HT-29 (cell line): ENCODE measurements at places on chromosomes 13 and 19.

GRCh38 chr13:83274679-83275078 lies 607.6 kb downstream of the SLITRK1 start:
- DNase-seq: no peak

GRCh38 chr13:113112893-113113845 lies 7.6 kb downstream of the F7 start:
- DNase-seq: no peak

DNA sequence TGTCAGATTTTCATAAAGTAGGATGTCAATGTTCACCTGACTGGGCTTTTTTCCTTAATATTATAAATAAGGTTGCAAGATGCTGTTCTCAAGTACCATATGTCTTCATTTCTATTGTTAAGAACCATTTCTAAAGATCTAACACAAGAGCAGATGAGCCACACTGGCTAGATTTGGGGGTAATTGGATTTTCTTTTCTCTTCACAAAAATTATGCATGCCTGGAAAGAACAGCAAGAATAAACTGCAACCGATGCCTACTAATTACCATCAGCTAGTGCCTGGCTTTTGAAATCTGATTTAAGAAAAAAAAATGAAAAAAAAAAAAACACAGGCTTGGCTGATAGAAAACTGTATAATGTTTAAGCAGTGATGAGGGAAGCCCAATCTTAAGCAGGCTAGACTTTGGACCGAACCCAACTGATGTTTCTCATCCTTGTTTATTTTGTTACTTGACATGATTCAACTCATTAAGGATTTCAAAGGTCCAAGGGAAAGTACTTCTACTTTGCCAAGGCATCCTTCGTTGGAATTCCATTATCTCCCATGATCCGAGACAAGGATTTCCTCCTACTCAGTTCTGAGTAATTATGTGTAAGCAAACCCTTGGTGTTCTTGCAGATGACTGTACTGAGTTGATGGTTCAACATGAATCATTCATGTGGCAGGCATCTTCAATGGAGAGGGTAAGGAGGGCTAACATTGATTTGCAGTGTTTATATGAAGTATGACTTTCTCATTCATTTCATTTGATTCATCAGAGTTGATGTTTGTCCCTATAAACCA lies 300.5 kb downstream of the SPRY2 start:
- DNase-seq: peak; percentile 39

DNA sequence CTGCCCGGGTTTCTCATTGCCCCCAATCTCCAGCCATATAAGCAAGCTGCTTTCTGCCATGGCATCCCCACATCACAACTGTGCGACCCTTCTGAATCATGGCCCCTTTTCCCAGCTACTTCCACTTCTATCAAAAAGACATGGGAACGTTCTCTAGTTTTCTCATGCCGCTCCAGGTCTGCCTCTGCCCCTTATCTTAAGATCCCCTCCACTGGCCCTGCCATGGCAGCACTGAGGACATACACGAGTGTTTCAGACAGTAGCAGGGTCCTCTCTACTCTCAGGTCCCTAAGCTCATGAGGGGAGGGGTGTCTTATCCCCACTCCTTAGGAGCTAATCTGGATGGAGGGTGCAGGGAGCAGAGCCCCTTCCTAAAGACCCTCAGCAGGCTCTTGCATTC lies 5.5 kb upstream of the AMER2 start:
- DNase-seq: no peak

GRCh38 chr19:16586991-16587832 lies 15.0 kb upstream of the SLC35E1 start:
- no peak for DNase-seq

DNA sequence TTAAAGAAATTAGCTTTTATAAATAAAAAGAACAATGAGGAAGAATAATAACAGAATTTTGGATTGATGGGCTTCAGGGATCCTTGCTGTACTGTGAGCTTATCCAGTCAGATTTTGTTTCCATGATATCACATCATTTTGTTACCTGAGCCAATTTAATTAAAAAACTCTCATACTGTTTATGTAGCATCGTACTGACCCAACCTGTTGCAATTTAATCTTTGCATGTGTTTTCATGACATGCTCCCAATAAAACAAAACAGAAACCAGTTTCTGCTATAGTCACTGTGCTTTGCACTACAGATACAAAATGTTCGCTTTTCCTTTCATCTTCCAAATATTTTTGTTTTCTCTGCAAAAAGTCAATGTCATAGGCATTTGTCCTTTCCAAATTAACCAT lies 109.7 kb upstream of the RNF113B start:
- DNase-seq: no peak

- DNase-seq: no peak
Observed at GRCh38 chr19:54319892-54320670, 7.1 kb upstream of the LILRA5 start.
